ENCODE measurements at places on chromosomes 12 and 14.

- DNase-seq, result no peak
These were observed 31.8 kb upstream of the CMAS start for GRCh38 chr12:22014041-22014782.

- peak; percentile 78 for DNase-seq
These were observed 13.0 kb upstream of the ITPR2 start for GRCh38 chr12:26845984-26846383.

GRCh38 chr14:52349731-52350130, 35.6 kb downstream of the PTGER2 start:
- DNase-seq, result no peak

DNA sequence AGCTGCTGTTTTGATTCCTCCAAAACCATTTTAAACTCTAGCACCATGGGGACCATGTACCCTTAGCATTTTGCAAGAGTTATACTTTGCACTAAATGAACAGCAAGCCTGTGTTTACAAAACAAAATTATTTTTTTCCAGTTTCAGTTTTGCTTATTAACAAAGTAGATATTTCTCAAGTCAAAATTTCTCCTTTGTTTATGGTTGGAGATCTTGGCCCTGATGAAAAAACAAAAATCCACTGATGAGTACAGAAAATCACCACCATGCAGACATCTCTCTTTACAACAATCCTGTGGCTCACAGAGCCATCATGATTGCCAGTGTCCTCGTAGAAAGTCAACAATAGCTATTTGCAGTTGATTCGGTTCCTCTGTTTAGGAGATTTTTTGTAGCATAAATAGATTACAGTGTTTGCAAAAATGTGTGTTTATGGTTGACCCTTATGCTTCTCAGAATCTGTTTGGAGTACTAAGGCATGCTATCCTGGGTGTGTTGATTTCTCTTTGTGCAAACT, 201.1 kb upstream of the NUDT4 start:
- DNase-seq, result no peak

DNA sequence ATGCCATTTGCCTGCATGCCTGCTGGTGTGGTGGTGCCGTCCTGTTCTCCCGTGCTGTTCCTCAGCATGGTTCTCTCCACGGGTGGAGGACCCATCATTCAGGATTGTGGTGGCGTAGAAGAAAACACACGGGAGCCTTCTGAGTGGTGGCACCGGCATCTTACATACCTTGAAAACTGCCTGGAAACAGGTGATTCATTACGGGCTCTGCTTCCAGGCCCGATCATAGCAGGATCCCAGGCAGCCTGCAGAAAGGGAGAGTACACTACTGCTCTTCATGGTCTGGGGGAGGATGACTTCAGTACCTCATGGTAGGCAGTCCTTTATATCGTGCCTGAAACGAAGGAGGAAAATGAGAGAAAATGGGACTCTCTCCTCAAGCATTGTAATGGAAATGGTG, 66.6 kb upstream of the KCNA5 start:
- DNase-seq, result no peak

DNA sequence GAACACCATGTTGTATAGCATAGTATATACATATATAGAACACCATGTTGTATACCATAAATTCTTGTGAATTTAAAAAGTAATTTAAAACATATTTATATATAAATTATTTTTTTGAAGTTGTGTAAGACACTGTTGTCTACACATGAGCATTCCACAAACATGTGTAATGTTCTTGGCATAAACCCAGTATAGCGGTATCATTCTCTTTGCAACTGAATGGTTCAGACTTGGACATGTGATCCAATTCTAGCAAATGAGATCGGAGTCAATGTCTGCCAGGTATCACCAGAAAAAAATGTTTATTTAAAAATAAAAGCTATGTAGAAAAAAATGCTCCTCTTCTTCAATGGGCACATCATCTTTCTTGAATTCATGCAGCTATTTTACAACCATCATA, 33.9 kb downstream of the CEP290 start:
- no peak for DNase-seq

DNA sequence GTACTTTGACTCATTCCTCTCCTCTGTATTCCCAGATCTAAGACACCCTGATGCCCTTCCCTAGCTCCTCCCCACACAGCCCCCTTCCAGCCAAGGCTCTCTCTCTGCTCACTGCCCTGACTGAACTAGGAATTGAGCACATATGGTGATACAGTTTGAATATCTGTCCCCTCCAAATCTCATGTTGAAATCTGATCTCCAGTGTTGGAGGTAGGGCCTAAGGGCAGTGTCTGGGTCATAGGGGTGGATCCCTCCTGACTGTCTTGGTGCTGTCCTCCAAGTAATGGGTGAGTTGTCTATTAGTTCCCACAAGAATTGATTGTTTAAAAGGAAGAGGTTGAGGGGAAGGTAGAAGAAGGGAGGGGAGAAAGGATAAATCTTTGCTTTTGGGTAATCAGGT, 17.4 kb downstream of the CMKLR1 start:
- no peak for DNase-seq

- DNase-seq, result no peak
These were observed 23.0 kb upstream of the SERPINA4 start for GRCh38 chr14:94538070-94538740.

DNA sequence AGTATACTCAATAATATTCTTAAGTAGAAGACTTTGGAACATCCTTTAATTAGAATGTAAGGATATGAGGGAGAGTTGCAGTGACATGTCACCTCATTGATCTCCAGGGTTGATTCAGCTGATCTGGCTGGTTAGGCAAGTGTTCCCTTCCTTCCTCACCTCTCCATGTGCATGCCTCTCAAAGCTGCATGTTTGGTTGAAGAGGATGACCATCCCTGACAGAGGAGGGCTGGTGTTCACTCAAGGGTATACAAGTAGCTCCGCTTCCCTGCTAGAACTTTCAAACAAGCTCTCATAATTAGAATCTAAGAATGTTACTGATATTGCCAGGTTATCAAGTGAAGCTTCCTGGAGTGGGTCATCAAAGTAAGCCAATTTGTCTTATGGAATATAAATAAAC, 341.1 kb upstream of the FLRT2 start:
- no peak for DNase-seq

DNA sequence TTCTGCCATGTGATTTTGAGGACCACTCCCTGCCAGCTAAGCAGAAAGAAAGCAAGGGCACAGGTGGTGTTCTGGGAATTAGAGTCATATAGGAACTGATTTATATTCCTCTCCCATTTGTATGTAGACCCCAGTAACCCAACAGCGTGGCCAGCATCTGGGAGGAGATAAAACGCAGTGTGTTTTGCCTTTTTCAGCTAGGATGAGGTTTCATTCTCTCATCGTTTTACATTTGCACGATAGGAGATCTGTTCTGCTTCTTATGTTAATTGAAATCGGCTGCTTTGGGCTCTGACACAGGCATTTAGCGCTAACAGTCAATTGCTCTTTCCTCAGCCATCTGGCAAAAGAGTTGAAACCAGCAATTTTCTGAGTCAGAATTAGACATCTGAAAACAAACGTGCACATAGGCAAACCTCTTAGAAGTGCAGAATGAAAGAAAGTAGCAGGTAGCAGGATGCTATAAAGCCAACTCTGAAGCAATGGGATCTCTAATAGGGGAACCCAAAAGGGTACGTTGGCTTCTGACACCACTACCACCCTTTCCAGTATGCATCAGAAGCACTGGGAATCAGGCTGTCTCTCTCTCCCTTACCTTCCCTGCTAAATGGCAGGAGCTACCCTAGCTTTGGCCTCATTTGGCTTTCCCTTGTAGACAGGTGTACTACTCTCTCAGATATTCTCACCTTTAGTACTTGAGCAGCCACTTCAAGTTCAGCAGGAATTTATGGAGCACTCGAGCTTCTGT, 219.1 kb downstream of the PHLDA1 start:
- no peak for DNase-seq

DNA sequence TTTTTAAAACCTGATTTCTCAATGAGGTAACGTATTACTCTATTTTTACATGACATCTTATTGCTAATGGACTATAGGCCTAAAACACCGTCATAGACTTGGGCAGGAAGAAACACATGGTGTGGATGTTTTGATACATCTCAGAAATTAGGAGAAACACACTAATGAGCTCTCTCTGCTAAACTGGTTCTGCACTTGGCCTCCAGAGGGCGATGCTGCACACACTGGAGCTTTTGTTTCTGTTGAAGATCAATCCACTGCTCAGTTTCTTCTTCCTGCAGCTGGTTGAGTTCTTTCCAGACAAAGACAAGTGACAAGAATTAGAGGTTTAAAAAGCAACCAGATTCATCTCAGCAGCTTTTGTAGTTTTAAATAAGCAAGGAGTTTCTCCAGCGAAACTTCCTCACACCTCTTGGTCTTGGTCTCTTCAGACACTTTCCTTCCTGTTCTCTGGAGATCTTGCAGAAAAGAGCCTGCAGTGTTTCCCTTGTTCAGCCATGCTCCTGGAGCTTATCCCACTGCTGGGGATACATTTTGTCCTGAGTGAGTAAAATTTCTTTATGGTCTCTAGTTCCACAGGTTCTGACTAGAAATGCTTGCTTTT, 178.5 kb upstream of the OR4E1 start:
- peak; percentile 75 for DNase-seq

DNA sequence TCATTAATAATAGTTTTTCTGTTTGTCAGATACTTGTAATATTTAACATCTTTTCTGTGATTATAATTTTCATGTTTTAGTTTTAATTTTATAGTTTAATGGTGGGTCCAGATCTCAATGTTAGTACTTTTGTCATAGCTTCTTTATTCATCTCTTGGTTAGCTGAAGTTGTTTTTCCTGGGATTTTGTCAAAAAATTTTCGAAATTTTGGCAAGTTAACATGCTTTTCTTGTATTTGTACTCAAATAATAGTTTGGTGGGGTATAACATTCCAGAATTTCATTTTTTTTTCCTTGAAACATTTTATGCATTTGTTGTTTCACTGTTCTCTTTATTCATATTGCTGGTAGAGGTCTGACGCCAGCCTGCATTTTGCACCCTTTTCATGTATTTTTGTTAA, 45.5 kb downstream of the KTN1 start:
- no peak for DNase-seq

DNA sequence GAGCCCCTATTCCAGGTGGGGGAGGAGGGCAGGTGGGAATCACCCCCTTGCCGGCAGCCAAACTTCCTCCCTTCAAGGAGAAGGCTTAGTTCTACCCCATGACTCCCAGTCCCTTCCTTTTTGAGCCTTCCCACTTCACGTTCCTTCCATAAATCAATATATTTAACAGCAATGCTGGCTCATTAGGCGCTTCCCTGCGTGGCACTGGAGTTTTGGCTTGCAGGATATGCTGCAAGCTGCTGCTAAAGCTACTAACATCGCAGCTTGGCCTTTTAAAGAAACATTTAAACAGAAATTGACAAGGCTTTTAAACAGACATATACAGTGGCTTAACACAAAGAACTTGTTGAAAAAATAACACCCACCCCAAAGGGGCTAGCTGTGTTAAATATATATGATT, 308.0 kb upstream of the FKBP4 start:
- DNase-seq, result no peak

- DNase-seq, result no peak
These were observed 11.7 kb upstream of the ITGB7 start for GRCh38 chr12:53218551-53219291.

DNA sequence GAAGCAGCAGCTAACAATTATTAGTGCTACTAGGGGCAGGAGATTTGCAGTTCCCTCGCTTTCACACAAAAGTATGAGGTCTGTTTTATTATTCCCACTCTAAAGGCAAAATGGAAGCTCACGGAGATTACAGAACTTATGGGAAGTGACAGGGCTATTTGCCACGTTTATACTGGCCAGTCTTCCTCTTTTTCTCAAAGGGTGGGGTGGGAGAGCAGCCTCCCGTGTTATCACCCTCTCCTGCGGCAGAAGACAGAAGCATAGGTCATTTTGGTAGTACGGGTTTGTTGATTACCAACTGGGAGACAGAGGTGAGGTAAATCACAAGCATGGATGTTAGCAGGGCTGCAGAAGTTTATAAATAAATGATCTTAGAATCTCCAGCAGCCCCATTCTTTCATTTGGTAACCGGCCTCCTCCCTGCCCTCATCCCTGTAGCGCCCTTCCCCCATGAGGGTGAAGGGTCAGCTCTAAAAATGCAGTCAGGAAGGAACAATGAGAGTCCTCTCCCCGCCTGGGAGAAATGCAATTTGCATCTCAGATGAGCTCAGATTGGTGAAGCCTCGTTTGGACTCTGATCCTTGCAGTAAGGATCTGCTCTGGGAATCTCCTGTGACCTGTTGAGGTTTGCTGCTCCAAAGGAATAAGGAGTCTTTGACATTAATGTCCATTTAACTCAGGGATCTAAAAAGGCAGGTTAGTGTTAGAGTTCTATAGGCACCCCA, 44.7 kb upstream of the SINHCAF start:
- DNase-seq, result no peak

- no peak for DNase-seq
These were observed 1367.5 kb downstream of the AACS start for GRCh38 chr12:126432780-126433179.

GRCh38 chr12:52527121-52527800, 7.1 kb upstream of the KRT5 start:
- no peak for DNase-seq

DNA sequence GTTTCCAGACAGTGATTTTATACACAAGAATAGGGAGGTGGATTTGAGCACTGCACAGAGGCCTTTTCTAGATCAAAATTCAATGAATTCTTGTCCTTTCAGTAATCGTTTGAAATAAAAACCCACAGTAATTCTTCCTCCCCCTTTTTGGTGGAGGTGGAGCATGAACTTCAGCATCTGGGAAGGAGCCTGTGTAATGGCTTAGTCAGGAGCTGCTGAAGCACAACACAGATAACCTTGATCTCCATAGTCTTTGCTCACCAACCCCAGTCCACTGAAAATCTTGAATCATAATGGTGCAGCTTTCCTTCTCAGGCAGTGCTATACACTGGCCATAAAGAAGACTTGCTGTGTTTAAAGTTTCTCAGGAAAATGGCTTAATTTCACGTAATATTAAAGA, 6.4 kb upstream of the TBPL2 start:
- no peak for DNase-seq

- no peak for DNase-seq
These were observed 34.2 kb upstream of the GCH1 start for GRCh38 chr14:54936816-54937215.

DNA sequence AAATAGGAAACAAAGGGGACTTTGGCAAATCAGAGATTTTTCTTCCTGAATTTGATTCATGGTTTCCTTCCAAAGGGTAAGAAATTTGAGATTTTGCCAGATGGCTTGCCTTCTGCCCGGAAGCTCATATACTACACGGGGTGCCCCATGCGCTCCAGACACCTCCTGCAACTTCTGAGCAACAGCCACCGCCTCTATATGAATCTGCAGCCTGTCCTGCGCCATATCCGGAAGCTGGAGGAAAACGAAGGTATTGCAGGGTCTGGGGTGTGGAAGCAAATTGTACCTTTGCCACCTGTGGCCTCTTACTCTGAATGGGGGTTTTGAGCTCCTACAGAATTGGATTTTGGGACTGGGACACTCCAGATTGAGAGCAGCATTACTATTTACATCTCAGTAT, 63.5 kb downstream of the FRMD6 start:
- no peak for DNase-seq

- no peak for DNase-seq
These were observed 61.3 kb downstream of the CCDC88C start for GRCh38 chr14:91356181-91356763.

DNA sequence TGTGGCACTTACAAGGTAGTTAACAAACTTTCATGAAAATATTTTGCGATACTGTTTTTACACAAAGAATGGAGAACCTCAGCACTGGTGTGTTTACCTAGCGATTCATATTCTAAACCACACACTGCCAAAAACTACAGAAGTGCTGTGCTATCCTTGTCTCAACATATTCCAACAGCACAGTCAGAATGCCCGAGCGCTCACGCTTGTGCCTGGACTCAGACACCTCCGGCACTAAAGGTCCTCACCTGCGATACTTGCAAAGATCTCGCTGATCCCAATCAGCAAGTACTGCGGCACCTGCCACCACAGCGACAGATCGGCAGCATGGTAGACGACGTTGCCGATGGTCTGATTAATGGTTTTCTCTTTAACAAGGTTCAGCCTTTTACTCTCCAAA, 23.2 kb downstream of the SLC15A4 start:
- no peak for DNase-seq

Measured in Jurkat, Clone E6-1 (cell line).